ENCODE measurements at places on chromosomes 6 and 20.

- DNase-seq, result no peak
Measured at GRCh38 chr6:157953580-157954091, 28.0 kb upstream of the SYNJ2 start.

DNA sequence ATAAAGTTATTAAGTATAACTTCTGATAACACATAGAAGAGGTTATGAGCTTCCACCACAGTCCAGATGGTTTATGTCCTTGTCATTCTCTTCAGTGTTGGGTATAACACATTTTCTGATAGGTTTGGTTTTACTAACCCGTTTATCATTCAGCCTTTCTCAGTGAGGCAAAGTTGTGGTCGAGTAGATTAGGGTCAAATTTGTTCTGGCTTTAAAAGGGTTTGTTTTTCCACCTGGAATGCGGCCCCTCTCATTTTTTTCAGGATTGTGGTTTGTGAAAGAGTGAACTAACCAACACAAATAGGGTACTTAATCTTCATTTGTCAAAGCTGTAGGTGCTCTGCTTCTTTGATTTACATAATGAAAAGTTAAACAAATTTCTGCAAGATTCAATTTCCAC lies 204.2 kb upstream of the ASCC3 start:
- DNase-seq, result no peak

DNA sequence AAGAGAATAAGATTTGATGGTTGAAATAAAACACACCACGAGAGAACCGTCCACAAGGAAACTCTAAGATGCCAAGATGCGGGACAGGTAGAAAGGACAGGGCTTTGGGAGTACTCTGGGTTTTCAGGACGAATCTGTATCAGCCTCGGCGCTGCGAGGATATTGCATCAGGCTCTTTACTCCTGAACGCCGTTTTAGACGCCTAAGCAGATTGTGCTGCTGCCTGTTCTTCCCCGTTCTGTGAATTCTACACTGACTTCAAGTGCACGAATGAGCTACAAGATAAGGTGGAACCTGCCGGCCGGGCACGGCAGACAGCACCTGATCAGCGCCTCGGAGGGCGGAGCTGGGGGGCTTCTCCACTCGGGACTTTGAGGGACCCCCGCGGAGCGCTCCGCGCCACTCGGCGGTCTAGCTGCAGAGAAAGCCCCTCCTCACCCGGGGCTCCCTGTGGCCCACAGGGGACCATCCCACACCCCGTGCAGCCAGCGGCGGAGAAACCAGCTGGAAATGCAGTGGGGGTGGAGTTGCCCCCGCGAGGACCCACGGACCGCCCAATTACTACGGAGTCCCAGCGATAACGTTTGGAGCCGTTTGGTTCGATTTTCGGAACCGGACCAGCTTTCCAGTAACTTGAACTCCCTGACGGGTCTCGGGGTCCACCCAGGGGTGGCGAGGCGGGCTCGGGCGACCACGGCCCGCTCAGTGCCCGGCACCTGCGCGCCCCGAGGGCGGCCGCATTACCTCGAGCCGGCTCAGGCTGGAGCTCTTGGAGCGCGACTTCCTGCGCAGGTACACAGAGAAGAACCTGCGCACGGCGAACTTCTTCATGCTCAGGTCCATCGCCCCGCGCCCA lies 646 bp downstream of the RPS6KA2 start:
- DNase-seq, result no peak

- DNase-seq, result peak; percentile 7
Measured at GRCh38 chr6:142796571-142796970, 148.4 kb downstream of the HIVEP2 start.

DNA sequence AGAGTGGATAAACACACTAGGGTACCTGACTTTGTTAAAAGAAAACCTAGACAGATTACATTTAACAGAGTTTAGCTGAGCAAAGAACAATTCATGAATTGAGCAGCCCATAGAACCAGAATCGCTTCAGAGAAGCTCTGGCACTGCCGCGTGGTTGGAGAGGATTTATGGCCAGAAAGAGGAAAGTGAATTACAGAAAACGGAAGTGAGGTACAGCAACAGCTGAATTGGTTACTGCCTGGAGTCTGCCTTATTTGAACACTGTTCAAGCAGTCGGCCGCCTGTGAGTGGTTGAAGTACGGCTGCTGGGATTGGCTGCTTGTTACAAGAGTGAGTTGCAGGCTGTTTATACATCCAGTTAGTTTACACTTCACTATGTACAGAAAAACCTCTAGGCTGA lies 253.8 kb upstream of the CDYL start:
- DNase-seq, result peak; percentile 35

- DNase-seq, result no peak
Measured at GRCh38 chr6:33418690-33419291, 884 bp upstream of the CUTA start.
